ENCODE measurements at places on chromosomes 13 and 19.

DNA sequence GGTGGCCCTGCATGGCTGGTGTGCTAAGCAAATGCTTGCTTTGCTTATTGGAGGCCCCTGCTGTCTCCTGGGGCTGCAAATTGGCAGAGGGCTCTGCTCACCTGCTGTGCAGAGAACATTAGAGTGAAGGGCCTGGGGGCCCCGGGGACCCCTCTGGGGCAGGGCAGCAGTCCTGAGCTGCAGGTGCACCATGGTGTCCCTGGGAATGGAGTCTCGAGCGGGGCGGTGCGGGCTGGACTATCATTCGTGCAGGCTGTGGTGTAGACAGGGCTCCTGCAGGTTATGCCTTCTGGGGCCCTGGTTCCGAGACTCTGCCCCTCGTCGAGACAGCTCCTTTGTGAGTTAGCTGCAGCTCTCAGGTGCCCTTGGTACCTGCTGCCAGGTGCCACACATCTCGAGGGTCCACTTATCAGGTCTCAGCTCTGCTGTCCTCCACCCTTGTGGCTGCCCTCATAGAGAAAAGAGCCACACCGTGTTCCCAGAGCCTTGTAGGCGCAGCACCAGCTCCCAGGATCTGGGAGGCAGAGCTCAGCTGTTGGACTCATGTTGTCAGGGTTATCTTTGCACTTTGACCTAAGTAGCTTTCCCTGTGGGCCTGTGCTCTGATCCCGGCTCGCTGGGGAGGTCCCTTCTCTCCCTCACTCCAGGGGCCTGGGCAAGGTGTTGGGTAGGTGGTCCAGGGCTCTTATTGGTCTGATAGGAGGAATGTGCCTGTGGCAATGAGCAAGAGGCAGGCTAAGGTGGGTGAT lies 58.0 kb upstream of the ZNF536 start:
- no peak for DNase-seq

DNA sequence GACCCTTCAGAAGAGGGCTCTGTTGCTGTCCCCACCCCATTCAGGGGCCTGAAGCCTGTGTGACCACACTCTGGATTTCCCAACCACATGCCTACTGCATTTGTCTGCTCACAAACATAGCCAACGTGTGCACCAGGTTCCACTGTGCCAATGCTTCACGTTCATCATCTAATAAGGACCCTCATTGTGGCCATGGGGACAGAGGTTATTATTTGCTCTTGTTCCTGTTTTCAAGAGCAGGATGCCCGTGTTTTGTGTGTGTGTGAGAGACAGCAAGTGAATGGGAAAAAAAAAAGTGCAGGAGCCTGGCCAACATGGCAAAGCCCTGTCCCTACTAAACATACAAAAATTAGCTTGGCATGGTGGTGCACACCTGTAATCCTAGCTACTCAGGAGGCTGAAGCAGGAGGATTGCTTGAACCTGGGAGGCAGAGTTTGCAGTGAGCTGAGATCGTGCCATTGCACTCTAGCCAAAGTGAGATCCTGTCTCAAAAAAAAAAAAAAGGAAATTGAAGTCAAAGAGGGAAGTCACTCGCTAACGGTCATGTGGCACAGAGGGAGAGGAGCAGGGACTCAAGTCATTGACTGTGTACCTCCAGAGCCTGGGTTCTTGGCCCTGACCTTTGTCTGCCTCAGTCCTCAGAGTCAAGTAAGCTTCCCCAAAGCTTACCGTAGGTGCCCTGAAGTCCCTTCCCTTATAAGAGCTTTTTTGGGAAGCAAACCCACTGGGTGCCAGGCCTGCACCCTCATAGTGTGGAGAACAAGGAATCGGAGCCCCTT lies 6.9 kb downstream of the B3GNT8 start:
- DNase-seq = no peak

DNA sequence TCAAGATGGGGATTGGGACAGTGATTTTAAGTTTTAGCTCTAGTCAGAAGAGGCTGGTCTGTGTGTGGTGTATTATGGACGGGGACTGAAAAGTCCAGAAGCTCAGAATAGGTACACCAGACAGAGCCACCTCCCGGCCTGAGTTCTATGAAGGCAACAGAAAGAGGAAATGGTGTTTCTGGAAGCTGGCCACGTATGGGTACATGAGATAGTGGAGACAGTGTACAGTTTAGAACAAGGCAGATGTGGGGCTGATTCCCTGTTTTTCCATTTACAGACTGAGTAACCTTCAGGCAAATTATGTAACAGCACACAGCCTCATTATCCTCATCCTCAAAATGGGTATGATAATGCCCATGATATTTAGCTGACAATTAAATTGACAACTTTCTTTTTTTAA lies 1.3 kb downstream of the ZNF175 start:
- no peak for DNase-seq

DNA sequence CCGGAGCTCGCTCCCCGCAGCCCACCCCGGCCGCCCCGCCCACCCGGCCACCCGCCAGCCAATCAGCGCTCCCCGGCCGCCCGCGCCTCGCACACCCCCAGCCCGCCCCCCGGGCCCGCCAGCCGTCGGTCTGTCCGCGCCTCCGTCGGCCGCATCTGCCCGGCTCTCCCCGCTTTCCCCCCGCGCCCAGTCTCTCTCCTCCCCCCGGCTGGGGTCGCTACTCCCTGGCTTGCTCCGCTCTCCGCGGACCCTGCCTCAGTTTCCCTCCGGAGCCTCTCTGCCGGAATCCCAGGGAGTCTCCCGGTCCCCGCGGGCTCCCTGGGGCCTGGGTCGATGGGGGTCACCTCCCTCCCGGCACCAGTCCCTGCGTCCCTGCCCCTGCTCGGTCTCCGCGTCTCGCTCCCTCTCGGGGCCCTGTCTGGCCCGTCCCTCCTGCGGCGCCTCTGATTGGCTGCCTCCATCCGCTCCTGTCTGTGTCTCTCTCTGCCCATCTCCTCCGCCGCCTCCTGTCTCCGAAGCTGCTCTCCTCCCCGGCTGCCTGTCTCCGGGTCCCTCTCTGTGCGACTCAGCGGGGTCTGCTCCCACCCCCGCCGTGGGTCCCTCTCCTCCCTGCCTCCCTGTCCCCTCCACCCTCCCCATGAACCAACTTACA lies 484 bp downstream of the IL11 start:
- no peak for DNase-seq

- no peak for DNase-seq
These were observed 592.3 kb downstream of the FGF9 start for GRCh38 chr13:22263185-22263584.

GRCh38 chr19:41328842-41329225 lies 18.9 kb downstream of the CCDC97 start:
- DNase-seq = no peak

DNA sequence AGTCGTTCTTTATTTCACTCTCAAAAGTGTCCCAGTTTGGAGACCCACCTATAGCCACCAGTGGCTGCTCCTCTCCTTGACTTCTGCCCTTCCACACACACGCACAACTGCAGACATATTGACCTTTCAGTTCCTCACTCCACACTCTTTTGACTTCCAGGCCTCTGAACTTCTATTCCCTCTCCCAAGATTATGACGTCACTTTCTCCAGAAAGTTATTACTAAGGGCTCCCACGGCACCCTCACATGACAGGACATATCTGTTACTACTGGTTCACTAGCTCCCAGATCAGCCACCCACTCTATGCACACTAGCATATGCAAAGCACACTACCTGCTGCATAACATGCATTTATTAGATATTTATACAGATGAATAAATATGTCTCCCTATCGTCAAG lies 45.9 kb downstream of the XPO4 start:
- no peak for DNase-seq

DNA sequence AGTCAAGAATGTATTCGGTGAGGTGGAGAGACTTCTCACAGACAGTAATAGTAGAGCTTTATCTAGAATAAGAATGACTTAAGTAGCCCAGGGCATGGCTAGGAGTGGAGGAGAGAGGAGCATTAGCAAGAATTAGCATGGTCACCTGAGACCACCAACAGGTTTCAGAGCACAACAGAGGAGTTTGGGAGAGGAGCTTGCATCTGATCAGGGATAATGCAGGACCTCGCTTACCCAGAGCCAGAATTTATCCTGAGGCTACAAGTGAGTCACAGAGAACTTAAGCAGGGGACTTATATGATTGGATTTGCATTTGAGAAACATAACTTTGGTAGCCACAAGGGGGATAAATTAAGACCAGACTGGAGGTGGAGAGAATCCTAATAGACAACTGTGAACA lies 102.1 kb upstream of the FNDC3A start:
- no peak for DNase-seq

DNA sequence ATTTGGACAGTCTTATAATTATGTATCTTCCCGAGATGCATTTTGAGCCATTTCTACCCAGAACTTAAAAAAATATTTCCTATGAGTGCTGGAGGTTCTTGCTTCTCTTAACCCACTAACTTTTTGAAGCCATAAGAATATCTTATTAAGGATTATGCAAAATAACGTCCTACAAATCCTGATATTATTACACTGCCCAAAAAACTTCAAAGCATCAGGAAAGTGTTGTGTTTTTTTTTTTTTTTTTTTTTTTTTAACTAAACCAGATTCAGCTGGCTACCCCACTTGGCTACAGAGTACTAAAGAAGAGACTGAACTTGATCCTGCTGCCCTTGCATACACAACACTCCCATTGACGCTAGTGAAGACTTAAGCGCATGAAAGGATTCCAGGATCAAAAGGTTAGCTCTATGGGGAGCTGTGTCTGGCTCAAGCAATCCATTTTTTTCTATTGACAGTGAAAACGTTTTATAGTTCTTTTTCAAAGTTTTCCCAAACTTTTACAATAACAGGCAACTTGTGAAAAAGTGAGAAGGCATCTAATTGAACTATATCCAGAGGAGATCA lies 141.4 kb downstream of the KCNRG start:
- DNase-seq = no peak

DNA sequence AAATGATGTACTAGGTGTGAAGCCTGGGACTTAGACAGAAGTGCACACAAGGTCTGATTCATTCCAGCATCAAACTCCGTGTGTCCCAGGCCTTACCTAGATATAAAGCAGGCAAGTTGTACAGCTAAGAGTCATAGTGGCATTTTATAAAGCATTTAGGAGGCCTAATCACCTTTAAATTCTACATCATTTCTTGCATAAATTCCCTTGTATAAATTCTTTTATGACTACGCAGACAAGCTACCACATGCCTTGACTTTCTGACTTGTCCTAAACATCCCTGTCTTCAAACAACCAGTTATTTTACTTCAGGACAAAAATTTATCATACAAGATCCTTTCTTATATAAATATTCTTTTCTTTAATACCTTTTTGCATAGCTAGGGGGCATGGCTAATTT lies 22.5 kb downstream of the TMEM255B start:
- DNase-seq = no peak

- peak; percentile 98 for DNase-seq
These were observed 2.4 kb downstream of the GDF15 start for GRCh38 chr19:18388100-18388959.

GRCh38 chr13:28340272-28340793 lies 154.6 kb downstream of the FLT1 start:
- no peak for DNase-seq

DNA sequence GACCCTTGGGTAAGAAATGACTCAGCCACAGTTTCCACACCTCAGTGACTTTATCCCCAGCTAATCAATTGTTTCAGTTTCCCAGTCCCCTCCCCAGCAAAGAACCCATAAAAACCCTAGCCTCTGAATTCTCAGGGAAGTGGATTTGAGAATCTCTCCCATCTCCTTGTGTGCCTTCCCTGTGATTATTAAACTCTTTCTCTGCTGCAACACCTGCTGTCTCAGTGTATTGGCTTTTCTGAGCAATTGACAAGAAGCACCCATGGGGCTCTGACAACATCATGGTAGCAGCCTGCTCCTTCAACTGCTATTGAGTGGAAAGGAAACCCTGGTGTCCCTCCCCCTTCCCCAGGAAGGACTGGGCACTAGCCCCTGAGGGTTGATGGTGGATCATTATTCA lies 73.7 kb downstream of the UQCRFS1 start:
- no peak for DNase-seq

GRCh38 chr19:19628501-19629134 lies 598 bp upstream of the LPAR2 start:
- DNase-seq = peak; percentile 77

- no peak for DNase-seq
These were observed 5.2 kb downstream of the CADM4 start for GRCh38 chr19:43634506-43634871.

DNA sequence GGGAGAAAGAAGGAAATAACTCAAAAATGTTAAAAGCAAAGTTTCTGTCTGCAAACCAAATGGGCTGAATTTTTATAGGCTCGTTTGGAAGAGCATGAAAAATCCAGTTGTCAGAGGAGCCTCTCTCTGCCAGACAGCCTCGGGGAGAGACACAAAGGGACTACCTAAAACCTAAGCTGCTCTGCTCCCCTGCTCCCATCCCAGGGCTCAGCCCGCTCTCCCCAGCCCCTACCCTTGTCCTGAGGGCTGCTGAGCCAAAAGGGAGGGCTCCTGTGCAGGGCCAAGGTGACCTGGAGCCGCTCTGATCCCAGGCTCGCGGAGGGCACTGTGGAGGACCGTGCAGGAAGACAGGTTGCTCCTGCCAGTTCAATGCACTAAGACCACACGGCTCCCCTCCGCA lies 96.7 kb upstream of the UQCRFS1 start:
- no peak for DNase-seq

GRCh38 chr19:46821512-46822409 lies 28.9 kb downstream of the AP2S1 start:
- DNase-seq = peak; percentile 77

- no peak for DNase-seq
These were observed 122.6 kb downstream of the ATP11A start for GRCh38 chr13:112812306-112813055.

GRCh38 chr13:39941236-39941635 lies 285.8 kb downstream of the COG6 start:
- DNase-seq = no peak

GRCh38 chr13:20344836-20345490 lies 112.8 kb upstream of the GJB6 start:
- DNase-seq = no peak

DNA sequence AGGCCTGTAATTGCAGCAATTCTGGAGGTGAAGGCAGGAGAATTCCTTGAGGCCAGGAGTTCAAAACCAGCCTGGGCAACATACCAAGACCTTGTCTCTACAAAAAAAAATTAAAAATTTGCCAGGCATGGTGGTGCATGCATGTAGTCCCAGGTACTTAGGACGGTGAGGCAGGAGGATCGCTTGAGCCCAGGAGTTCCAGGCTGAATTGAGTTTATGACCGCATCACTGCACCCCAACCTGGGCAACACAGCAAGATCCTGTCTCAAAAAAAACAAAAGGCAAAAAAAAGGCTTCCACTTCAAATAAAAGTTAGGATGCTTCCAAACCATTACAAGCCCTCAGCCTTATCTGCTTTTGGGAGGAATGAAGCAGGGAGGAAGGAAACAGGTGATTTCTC lies 5.2 kb downstream of the ZNF577 start:
- DNase-seq = no peak

GRCh38 chr13:102132777-102133295 lies 269.0 kb downstream of the FGF14 start:
- DNase-seq = no peak

DNA sequence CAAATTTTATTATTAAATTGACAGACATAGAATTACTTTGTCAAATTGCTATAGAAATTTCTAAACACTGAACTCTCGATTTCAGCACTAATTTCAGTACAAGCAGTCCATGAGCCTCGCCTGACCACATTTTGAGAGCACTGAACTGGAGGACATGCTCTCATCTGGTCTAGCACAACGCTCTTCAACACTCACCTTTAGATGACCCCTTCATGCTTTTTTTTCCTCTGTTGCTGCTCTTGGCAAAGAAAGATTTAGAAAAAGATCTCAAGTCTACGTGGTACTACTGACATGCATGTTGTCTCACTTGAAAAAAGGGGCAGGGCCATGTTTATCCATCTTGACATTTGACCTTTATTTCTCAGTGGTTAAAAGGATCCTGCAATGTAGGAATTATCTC lies 981.5 kb downstream of the DIAPH3 start:
- DNase-seq = no peak

- no peak for DNase-seq
These were observed 15.3 kb upstream of the GPR183 start for GRCh38 chr13:99322297-99323103.
